ENCODE measurements at places on chromosomes 11 and 22.

DNA sequence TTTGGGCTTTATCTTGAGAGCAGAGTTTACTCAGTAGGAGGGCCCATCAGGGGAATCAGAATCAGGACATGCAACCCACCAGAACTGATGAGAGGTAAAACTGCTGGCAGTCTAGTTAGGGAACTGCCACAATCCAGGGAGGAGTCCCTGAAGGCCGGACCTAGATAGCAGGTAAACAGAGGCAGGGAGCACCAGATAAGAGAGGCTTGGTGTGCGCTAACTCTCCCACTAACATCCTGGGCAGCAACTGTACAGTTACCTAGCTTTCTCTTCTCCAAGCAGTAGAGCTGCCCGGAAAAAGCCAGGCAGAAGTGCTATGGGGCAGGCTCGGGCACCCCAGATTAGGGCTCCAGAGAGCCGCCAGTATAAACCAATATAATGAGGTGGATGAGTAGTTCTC, 865 bp upstream of the AMOTL1 start:
- ATAC-seq, result no peak

DNA sequence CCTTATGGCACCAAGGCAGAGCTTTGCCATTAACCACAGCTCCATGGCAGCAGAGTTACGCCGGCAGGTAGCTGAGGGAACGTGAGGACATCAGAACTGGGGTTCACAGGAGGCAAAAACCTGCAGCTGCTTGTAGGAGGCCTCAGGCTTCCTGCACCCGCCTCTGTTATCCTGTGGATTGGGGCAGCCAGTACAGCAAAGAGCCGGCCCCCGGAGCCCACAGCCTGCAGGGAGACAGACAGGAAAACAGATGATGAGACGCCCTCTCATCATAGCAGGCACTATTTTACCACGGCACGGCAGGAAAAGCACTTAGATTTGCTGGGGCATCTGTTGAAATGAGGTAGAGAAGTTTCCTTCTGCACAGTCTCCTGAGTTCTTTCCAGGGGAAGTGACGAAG, 870.3 kb downstream of the TBC1D22A start:
- ATAC-seq, result no peak

DNA sequence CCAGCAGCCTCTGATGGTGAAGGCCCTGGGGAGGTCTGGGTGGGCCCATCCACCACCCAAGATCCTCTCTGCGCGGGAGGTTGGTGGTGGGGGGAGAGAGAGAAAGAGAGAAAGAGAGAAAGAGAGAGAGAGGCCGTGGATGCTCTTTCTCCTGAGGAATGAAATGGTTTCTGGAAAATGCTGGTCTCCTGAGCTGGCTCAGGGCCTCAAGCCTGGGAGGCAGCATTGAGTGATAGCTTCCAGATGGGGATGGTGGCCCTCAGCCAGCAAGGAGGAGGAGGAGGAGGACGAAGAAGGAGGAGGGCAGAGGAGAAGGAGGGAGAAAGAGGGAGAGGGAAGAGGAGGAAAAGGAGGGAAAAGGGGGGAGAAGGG, 4.6 kb downstream of the TSPAN32 start:
- ATAC-seq, result no peak

GRCh38 chr11:104225047-104225446, 61.1 kb upstream of the PDGFD start:
- ATAC-seq, result no peak

All from activated T-helper 17 cell treated with anti-CD3 and anti-CD28 coated beads, Interleukin-2, amount 50 U/mL, for 72 hours (primary cell).